Activated T-helper 2 cell treated with anti-CD3 and anti-CD28 coated beads, Interferon-gamma antibody, Interleukin-2, Interleukin-4, amounts not matched to agents 10 μg/mL and 5 μg/mL and 100 μg/mL, durations not matched to agents 14 hours and 24 hours and 36 hours (primary cell): ENCODE measurements at places on chromosomes 4 and X.

- DNase-seq, result no peak
Measured at GRCh38 chr4:112312610-112313239, 15.6 kb downstream of the ALPK1 start.

GRCh38 chr4:157221426-157221894 lies 932 bp downstream of the GRIA2 start:
- DNase-seq, result no peak

DNA sequence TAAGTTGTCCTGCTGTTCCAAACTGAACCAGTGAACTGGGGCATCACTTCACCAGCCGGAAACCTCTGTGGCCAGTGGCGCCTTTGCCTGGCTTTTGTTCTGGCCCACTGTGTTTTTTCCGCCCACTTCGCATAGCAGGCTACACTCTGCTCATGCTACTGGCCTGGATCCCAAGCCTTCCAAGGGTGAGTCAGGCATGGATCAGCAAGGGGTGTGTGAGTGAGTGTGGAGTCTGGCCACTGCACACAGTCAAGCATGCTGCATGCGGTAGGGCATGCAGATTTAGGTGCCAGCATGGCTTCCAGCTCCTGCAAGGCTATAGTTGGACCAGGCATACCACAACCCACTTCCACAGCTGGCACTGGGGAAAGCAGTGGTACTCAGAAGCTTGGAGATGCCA lies 1967.9 kb downstream of the C4orf33 start:
- DNase-seq, result no peak

DNA sequence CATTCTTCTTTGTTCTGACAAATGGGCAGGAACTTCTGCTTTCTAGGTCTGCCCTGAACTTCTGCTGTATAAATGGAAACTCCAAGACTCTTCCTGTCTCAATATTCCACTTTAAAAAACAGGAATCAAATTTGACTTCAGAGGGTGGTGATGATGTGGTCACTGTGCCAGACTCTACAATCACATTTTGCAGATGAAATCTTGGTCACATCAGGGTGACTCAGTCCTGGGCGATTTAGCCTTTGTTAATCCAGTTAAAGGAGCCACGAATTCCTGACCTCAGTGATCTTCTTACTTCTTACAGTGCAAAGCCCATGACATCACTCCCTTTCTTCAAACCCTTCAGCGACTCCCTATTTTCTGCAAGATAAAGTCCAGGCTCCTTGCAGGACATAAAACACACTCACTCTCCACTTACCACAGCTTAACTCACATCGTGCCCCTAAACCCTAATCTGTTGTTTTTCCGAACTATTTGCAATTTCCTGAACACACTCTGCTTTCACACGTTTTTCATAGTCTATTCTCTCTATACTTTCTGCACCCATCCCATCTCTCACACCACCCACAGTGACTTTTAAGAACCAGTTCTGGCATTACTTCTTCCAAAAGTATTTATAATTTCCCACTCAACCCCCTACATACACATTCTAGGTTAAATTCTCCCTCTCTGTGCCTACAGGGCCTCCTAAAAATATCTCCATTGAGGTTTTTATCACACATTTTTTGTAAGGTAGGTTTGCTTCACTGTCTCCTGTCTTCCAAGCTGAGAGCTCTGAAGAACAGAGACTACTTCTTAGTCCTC lies 11.1 kb downstream of the GASK1B start:
- no peak for DNase-seq

- DNase-seq, result no peak
Measured at GRCh38 chrX:37783305-37783704, 3.4 kb downstream of the CYBB start.

DNA sequence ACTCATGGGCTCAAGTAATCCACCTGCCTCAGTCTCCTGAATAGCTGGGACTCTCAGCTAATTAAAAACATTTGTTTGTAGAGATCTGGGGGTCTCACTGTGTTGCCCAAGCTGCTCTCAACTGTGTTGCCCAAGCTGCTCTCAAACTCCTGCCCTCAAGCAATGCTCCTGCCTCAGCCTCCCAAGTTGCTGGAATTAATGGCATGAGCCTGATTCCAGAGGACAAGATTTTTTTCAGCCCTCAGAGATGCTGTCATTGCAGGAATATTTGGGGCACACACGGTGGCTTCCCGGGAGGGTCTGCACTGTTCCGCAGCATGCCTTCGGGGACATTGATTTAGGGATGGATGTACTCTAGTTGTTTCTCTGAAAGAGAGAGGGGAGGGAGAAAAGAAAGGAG lies 49.7 kb downstream of the STK32B start:
- no peak for DNase-seq

- no peak for DNase-seq
Measured at GRCh38 chr4:84237008-84237407, 262.1 kb downstream of the NKX6-1 start.

GRCh38 chr4:119783189-119783983 lies 154.8 kb upstream of the PDE5A start:
- DNase-seq, result no peak

DNA sequence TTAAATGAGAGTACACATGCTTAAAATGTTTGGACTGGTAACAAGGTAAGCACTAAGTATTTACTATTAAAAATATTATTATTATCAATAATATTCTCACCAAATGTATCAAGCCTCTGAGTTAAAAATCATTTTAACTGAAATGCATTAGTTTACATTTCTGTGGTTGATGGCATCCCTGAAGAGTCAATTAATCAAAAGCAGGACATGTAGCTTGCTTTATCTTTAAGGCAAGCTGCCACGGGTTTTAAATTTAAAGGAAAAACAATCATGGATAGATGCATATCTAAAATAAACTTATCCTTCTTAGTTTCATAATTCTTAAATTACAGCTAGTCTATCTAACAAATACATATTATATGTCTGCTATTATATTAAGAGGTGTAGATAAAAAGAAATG lies 584.8 kb upstream of the INTU start:
- DNase-seq, result no peak

GRCh38 chrX:18406531-18407266 lies 18.7 kb upstream of the CDKL5 start:
- DNase-seq, result no peak

DNA sequence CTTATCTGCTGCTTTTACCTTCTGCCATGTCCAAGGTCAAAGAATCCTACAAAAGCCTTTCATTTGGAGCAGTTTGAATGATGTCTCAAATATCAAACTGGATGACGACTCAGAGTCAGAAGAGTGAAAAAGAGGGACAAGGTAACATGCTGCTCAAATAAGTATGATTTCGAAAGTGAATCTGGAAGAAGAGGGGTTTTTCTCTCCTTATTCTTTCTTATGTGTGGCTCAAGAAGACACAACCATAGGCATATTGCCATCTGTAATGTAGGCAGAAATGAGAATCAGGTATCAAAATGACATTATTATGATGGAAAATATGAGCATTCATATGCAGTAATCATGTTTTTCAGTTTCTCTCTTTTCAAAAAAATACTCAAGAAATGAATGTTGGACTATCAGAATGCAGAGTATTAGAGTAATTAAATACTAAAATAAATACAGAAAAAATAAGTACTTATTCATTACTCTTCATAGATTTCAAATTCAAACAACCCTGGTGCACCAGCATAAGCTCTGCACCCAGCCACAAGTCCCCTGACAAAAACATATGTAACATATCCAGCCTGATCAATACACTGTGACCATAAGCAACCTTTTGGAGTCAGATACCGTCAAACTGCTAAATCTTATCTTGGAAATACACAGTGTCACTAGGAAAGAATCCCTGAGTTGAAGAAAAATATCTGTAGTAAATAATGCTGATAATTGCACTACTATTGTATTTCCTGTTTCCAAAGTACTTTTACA lies 468.6 kb downstream of the INPP4B start:
- no peak for DNase-seq

DNA sequence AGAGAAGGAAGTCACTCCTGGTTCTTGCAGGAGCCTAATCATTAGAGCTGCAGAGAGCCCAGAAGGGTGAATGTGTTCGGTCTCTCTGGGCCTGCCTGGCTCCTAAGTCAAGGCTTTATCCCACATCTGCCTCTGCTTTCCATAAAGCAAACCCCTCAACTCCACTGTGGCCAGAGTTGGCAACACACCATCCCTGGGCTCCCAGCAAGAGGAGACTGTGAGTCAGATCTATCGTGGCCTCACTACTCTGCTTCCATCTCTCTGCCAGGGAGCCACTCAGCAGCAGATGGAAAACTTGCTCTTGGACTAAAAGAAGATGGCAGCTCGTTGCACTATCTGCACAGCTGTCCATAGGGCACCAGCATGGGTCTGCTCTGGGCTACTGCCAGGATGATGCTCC lies 348.2 kb downstream of the FBXW7 start:
- no peak for DNase-seq

DNA sequence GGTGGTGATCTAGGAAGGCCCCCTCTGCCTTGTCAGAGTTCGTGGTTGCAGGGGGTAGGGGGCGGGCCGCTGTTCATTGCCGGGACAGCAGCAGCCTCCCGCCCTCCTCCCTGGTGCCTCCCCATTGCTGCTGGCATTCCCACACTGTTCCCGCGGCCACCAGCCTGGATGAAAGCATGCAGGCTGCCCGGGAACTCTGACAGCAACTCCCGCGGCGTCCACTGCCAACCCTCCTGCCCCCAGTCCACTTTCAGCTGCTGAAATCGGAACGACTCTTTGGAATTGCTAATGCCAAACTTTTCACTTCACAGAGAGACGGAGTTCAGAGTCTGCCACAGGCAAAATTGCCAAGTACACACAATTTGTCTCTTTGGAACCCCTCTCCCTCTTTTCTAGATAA lies 121.9 kb downstream of the BEND2 start:
- DNase-seq, result no peak

GRCh38 chrX:17369309-17369708 lies 5.7 kb upstream of the NHS start:
- no peak for DNase-seq

GRCh38 chrX:55839485-55839884 lies 121.9 kb downstream of the RRAGB start:
- no peak for DNase-seq

GRCh38 chr4:156038772-156039171 lies 85.1 kb upstream of the CTSO start:
- no peak for DNase-seq

GRCh38 chr4:118712872-118713271 lies 27.7 kb downstream of the METTL14 start:
- DNase-seq, result no peak

DNA sequence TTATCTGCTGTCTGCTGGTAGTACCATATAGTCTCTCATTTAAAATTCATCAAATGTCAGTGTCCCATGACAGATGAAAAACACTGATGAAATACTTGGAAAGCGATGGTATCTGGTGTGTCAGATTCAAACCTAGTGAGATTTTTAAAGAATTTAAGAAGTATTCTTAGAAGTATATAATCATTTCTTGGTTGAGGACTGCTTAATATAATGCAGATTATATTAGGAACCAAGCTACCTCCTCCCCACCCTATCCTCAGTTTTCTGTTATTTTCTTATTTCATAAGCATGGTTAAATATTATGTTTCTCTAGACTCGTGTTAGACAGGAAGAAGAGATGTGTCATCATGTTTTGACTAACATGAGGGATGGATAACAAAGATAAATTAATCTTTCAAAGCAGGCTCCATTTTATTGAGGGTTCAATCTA lies 118.5 kb downstream of the GLUD2 start:
- DNase-seq, result no peak

DNA sequence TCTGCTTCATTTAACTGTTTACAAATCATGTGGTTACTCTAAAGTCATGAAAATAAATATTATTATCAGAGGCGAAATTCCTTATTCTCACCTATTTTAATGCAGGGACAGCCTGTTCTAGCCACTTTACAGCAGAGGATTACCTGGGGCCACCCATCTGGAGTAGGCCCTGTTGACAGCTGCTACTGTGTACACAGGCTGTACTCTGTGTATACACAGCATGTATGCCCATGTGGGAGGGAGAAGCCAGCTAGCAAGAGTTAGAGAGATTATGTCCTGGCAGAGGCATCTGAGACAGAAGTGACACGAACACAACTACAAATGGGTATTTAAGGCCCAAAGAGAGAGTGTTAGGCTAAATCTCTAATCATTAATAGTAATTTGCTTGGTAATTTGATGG lies 62.1 kb downstream of the GPRIN3 start:
- DNase-seq, result no peak

DNA sequence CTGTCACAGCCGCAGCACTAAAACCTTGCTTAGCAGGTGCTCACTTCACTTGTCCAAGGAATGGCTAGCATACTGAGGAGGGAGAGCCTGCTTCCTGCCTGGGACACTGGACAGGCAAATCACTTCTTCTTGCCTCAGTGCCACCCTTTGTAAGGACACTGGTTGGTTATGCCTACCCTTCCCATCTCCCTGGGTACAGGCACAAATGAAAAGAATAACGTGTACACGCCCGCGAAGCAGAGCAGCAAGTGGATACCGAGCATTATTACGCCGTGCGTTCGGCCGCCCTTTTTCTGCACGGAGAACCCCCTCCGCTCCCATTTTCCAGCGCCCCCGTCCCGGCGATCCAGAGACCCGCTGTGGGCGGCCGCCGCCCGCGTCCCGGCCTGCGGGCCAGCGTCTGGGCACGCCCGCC lies 338 bp upstream of the KLHL2 start:
- DNase-seq, result no peak

DNA sequence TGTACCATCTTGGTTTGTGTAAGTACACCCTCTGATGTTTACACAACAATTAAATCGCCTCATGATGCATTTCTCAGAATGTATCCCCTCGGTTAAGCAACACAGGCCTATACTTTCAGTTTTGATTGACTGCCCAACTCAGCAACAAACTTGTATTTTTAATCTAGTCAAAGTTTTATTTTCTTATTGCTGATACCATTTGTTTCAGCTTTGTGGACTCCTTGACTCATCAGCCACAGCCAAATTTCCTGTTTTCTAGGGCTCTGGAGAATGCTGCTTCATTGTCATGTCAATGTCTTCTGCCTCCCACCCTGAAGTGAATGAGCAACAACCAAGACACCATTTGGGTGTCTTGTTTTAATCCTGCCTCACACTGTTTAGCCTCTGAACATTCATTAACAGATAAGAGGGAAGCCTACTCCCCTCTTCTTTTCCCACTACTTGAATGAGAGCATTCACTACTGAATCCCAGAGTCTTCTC lies 14.0 kb downstream of the BBS12 start:
- DNase-seq, result no peak

DNA sequence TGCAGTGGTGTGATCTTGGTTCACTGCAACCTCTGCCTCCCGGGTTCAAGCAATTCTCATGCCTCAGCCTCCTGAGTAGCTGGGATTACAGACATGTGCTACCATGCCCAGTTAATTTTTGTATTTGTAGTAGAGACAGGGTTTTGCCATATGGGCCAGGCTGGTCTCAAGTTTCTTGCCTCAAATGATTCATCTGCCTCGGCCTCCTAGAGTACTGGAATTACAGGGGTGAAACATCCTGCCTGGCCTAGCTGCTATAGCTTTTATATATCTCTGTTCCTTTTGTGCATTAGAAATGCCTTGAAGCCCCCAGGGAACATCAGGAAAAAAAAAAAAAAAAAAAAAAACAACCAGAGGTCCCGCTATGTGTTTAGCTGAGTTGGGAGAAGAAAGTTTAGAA lies 34.8 kb downstream of the UBE2K start:
- DNase-seq, result no peak

GRCh38 chrX:120477453-120477852 lies 8.4 kb upstream of the LAMP2 start:
- DNase-seq, result no peak

GRCh38 chrX:107626481-107626880 lies 1.8 kb upstream of the PRPS1 start:
- DNase-seq, result no peak

- no peak for DNase-seq
Measured at GRCh38 chr4:88693792-88694191, 3.8 kb downstream of the NAP1L5 start.
